ENCODE measurements at places on chromosomes 11 and 22. TPM values are rescaled to one million over a fixed set of nuclear protein-coding genes. Genes with fewer than 3 reads are reported as not detected.
A peak's percentile ranks its signal among the peaks of the same experiment; 100 is the strongest.

DNA sequence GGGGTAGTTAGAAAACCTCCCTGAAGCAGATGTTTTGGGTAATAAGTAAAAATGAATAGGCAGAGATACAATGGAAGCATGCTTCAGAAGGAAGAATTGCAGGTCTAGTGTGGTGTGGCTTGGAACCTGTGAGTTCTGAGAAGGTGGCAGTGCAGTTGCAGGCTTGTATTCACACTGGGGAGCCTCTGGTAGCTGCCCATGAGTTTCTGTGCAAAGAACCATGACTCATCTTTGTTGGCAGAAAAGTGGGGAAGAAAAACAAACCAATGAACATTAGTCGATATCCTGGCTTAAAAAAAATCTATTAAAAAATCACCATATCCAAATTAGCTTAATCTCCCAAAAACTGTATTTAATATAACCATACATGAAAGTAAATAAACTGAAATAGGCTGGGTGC is 232.6 kb downstream of the FAT3 start:
- no peak for DNase-seq

GRCh38 chr11:126361400-126361799 is 5.9 kb downstream of the ST3GAL4 start:
- DNase-seq, result no peak

- no peak for DNase-seq
Observed at GRCh38 chr11:124970925-124971324, 16.9 kb downstream of the CCDC15 start.

DNA sequence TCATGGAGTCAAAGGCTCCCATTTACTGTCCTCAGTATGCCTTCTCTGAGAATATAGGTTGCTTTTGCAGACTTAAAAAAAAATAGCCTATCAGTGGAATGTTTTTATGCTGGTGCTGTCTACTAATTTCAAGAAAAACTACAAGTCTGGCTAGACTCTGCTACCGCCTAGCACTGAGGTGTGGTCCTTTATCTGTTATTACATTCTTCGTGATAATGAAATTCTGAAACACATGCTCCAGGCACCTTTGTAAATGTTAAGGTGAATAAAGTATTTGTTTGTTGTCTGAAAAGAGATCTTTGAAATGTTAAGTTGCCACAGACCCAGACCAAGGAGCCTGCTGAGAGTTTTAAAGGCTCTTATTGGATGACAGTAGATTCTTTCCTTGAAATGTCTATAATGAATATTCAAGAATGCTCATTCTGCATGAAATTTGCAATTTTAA is 95.3 kb downstream of the DBX1 start:
- DNase-seq, result no peak

DNA sequence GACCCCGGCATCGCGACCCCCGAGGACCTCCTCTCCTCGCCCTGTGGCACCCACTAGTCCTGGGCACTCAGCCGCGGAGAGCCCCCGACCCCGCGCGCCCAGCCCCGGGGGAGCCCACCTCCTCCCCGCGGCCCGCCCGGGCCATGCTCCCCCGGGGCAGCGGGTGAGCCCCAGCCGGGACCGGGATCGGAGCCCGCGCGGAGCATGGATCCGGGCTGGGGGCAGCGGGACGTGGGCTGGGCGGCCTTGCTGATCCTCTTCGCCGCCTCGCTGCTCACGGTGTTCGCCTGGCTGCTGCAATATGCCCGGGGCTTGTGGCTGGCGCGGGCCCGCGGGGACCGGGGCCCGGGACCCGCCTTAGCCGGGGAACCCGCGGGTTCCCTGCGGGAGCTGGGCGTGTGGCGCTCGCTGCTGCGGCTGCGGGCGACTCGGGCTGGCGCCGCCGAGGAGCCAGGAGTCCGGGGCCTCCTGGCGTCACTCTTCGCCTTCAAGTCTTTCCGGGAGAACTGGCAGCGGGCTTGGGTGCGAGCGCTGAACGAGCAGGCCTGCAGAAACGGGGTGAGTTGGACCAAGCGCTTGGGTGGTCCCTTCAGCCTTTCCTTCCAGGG is 498 bp downstream of the C2CD2L start:
- DNase-seq, result no peak

Gene TCF20
- total RNA-seq, result 18.8 TPM

GRCh38 chr11:16806791-16807190 is 68.3 kb downstream of the C11orf58 start:
- peak; percentile 47 for DNase-seq

Gene SLC22A9
- not detected for total RNA-seq

DNA sequence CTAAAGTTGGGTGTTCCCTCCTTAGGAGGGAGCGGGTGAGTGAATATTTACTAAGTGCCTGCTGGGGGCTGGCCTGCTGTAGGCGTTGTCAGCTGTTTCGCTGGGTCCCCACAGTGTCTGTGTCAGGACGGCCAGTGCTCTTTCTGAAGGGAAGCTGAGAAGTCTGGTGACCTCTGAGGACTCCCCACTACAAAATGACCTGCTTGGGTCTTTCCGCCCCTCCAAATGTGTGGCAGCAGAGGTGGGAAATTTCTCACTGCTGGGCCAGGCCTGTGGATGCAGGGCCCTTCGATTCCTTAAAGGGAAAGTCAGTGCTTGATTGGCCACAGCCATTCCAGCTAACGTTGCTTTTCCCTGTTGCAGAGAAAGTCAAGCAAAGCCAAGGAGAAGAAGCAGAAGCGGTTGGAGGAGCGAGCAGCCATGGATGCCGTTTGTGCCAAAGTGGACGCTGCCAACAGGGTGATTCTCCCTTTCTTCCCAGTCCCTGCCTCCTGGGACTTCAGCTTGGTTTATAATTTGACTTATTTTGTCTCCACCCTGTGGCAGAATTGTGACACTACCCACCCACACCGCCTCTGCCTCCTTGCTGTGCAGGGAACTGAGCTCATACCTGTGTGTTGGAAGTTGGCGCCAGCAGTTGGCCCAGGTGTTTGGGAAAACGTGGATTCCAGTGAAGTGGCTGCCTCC is 6.8 kb downstream of the NAA40 start:
- peak; percentile 46 for DNase-seq

DNA sequence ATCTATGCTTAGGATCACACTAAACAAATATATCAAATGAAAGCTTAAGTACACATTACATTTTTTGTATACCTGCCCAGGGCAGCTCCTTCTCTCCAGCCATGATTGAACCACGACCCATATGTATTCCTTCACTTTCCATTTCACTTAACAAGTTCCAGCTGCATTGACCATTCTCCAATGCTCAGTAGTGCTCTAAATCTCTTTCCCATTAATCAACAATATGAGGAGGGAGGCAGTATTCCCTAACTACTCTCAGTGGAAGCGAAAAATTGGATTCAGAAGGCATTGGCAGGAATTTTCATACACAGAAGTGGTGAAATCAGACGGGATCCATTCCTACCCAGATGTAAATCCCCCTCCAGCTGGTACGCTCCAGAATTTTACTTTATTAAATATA is 372.0 kb upstream of the LUZP2 start:
- no peak for DNase-seq

GRCh38 chr11:65569164-65569972 is 909 bp upstream of the ZNRD2 start:
- DNase-seq, result no peak

Gene RAB36
- total RNA-seq, result 0.19 TPM

- DNase-seq, result no peak
Observed at GRCh38 chr11:22130462-22131053, 62.3 kb upstream of the ANO5 start.

Data from heart right ventricle (tissue), 16 donors.